Stimulated activated CD4-positive, alpha-beta T cell treated with anti-CD3 and anti-CD28 coated beads, Interleukin-1b, Interleukin-23, amount 100 ng/mL, for 1 hour (primary cell): ENCODE measurements at places on chromosomes 5 and 9.

GRCh38 chr9:70607926-70608325 is 193.5 kb upstream of the KLF9 start:
- no peak for DNase-seq

DNA sequence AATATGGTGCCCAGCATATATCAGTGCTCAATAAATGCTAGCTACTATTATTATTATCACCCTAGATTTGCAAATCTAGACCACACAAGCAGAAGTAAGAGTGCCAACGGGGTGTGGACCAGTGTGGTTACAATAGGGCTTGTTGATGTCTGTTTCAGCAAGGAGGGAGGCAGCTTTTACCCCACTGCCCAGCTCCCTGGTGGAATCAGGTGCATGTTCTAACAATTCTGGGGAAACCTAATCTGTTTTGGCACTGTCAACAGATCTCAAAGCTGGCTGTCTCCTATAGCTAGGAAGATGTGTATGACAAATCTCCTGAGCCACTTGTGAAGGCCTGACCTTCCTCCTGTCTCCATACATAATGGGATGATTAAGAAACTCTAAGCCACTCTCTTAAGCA is 5.7 kb downstream of the TGFBI start:
- DNase-seq, result no peak

DNA sequence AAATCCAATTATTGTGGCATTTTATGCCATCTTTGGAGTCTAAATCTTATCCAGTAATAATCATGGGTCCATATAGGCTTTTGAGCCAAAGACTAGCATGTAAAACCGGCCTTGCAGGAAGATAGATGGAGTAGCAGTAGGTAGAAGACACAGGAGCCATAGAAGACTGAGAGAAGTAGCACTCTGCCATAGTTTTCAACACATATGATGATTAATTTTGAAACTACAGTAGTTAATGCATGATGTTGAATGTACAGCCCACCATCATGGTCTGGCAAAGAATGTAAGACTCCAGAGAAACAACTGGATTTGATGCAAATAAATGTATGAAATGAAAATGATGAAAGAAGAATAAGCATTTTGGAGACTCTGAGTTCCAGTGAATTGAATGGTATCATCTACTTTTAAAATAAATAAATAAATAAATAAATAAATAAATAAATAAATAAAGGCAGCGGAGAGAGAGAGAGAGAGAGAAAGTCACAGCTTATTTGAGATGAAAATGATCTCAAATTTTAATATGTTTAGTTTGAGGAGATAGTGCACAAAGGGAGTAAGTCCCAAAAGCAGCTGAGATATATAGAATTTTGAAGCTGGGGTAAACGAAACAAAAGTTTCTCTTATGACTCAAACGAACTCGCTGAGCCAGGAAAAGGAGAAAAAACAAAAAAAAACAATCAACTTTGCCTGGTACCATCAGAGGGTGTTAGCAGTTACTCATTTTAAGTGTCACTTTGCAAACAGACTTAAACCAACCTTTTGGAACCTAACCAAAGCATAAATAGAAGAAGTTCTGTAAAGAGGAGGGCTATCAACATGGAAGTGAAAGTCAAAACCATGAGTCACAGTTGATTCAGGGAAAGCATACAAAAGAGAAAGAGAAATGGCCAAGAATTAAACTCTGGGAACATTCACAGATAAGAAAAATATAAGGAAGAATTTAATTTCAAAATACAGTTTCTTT is 388.7 kb downstream of the CETN3 start:
- DNase-seq, result no peak

- DNase-seq, result no peak
Observed at GRCh38 chr5:66747607-66748006, 151.4 kb downstream of the MAST4 start.
